ENCODE measurements at places on chromosomes 3 and 15.

DNA sequence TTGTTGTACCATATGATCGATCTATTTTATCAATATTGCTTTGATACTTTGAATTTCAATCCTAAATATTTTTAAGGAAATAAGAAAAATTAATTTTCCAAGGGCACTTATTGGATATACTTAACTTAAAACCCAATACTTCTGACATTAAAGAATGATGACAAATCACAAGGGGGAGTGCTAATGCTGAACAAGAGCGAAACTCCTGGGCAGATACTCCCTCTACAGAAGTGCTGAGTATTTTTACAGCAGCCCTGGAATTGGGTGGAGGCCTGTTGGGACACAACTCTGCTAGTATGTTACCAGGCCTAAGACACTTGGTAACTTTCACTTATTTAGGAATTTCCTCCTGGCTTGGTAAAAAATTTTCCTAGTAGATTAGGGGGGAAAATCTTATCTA lies 46.2 kb downstream of the DENND6A start:
- peak; percentile 28 for DNase-seq

DNA sequence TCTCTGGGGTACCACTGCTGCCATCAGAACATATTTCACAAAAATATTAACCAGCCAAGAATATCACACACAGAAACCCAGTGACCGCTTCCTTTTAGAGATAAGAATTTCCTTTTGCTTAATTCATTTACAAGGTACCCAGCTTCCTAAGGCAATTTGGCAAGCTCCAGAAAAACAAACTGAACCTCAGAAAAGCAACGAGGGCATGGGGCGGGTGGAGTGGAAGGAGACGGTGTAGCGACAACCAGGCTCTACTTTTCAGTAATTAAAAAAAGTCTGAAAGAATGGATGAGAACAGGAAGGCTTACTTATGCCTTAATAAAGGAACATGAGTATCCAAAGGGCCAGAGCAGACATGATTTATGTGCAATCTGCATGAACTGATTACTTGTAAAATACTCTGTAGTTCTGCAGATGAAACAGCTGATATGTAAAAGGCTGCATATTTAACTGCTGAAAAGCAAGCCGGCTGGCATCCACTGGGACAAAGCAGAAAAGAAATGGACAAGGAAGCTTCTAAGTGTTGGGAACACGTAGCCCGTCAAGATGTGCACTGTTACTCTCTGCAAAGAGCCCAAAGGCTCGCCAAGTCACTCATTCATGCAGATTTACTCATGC lies 18.6 kb downstream of the RFTN1 start:
- DNase-seq, result no peak

DNA sequence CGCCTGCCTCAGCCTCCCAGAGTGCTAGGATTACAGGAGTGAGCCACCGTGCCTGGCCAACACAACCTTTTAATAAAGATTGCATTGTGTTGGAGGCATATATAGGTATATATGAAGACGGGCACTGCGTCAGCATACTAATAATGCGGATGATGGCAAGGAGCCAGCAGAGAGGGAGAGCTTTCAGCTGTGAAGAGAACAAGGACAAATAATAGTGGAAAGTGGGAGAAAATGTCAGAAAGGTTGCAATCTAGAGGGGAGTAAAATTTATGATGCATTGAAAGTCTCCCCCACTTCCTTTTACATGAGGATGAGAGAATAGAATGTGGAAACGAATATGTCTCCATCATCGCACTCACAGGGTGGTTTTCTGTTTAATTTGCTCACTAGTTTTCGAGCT lies 170.5 kb upstream of the TBL1XR1 start:
- DNase-seq, result no peak

- no peak for DNase-seq
These were observed 553.0 kb downstream of the NTRK3 start for GRCh38 chr15:87703327-87704111.

- DNase-seq, result no peak
These were observed 1.7 kb upstream of the PLA2G4F start for GRCh38 chr15:42157981-42158765.

GRCh38 chr3:143831208-143831607 lies 17.1 kb downstream of the SLC9A9 start:
- no peak for DNase-seq

DNA sequence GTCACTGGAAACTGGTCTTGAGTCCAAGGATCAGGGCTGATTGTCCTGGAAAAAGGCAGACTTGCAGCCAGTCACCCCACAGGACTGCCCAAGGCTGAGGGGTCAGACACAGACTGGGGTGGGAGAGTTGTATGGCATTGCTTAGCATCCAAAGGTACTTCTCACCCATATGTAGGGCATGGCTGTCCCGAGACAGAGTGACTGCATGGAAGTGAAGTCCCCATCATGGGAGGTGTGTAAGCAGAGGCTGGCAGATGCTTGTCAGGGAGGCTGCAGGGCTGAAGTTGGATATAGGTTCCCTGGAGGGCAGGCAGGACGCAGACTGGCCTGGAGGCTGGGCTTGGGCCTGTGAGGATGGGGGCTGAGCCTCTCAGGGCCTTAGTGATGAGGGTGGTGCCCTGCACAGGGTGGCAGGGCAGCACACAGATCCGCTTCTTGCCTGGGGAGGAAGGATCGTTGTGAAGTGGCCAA lies 31.1 kb downstream of the PSTPIP1 start:
- DNase-seq, result no peak

- DNase-seq, result peak; percentile 16
These were observed 35.9 kb upstream of the TMEM115 start for GRCh38 chr3:50395070-50395860.

- no peak for DNase-seq
These were observed 30.0 kb downstream of the RBMS3 start for GRCh38 chr3:29310865-29311264.

DNA sequence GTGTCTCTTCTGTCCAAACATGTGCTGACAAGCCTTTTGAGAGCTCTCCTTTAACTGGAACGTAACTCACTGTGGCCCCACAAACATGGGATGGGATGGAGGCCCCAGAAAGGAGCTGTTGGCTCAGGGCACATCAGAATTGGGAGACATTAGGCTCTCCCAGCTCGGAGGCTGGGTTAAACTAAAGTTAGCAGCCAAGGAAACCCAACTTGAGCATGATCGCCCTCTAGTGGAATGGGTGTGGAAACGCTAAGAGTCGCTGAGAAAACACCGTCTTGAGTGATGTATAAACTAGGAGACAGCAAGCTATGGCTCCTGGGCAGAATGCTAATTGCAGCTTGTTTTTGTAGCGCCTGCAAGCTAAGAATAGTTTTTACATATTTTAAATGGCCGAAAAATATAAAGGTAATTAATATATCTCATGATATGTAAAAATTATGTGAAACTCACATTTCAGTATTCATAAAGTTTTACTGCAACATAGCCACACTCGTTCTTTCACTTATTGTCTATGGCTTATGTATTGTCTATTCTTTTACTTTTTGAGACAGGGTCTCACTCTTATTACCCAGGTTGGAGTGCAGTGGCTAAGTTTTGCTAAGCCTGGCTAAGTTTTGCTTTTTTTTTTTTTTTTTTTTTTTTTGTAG lies 138.8 kb upstream of the HACD2 start:
- DNase-seq, result peak; percentile 58

GRCh38 chr3:120497336-120497735 lies 46.5 kb upstream of the FSTL1 start:
- DNase-seq, result no peak

DNA sequence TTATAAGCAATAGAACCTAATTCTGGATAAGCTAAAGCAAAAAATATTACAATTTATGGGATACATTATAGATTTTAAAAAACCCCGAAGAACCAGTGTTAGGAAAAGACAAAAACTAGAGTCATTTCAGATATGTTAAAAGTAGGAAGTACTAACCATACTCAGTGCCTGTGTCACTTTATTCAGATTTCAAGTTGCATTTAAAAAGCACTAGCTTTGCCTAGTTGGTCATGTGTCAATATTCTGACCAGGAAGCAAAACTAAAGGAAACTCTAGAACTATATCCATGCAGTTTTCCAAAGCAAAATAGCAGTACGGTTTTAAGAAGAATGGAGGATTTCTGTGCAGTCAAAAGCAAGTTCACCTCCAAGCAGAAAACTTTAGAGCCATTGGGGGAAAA lies 88.4 kb downstream of the RAP2B start:
- no peak for DNase-seq

DNA sequence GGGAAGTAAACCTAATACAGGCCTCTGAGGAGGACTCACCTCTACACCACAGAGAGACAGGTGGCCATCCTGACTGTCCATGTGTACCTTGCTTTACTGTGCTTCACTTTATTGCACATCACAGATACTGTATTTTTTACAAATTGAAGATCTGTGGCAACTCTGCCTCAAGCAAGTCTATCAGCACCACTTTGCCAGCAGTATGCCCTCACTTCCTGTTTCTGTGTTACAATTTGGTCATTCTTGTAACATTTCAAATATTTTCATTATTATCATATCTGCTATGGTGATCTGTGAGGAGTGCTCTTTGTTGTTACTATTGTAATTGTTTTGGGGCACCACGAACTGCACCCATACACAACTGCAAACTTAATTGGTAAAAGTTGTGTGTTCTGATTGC lies 78.0 kb downstream of the BBX start:
- DNase-seq, result peak; percentile 4

DNA sequence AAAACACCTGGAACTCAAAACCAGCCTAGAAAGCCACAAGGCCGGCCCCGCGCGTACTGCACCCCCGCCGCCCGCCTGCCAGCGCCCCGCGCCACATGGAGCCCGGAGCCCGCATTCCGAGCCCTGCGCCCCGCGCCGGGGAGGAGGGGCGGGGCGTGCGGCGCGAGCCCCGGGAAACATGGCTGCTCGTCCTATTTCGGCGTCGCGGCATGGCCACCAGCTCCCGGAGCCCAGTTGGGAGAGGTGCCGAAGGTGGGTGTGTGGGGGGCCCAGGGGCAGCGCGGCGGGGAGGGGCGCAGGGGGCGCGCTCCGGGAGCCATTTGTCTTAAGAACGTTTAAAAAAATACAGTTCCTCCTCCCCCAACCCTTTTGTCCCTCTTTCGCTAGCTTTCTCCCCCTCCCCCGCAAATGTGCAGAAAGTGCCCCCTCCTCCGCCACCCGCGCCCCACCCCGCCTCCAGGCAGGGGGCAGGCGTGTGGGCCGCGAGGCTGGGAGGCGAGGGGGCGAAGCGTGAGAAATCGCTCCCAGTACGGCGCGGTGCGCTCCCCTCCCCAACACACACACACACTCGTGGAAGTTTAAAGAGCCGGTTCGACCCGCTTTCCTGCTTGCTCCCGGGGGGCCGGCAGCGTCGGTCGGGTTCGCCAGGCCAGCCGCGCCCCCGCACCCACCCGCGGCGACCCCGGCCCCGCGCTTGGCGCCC lies 2.5 kb downstream of the ANP32A start:
- DNase-seq, result peak; percentile 73

DNA sequence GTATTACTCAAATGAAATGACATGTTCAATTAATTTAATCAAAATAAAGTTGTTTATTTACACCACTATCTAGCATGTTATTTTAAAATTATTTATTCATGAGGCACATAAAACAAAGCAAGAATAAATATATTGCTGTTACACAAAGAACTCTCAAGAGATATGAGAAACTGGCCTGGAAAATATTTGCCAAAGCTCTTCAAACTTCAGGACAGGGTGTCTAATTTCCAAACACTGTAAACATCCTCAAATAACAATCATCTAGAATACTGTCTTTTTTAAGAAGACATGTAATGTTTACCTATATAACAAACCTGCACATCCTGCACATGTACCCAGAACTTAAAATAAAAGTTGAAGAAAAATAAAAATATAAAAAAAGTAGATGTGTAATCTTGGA lies 876.6 kb downstream of the TUSC7 start:
- DNase-seq, result no peak

DNA sequence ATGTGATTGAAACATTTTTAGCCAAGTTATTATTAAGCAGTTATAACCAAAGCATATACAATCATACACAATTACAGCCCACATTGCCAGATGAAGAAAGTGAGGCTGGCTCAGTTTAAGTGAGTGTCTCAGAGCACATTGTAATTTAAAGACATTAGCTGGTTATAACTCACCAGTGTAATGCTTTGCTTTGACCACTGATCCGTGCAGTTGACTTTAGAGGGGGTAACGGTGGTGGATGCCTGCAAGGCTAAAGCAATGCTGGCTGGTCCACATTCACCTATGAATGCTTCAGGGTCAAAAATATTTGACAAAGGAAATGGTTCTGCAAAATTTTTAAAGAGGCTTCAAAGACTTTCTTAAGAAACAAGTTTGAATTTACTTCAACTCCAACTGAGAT lies 1.2 kb downstream of the C3orf85 start:
- no peak for DNase-seq

GRCh38 chr3:62039586-62039985 lies 333.8 kb downstream of the FEZF2 start:
- DNase-seq, result no peak

GRCh38 chr3:20773320-20773984 lies 587.4 kb upstream of the SGO1 start:
- no peak for DNase-seq

DNA sequence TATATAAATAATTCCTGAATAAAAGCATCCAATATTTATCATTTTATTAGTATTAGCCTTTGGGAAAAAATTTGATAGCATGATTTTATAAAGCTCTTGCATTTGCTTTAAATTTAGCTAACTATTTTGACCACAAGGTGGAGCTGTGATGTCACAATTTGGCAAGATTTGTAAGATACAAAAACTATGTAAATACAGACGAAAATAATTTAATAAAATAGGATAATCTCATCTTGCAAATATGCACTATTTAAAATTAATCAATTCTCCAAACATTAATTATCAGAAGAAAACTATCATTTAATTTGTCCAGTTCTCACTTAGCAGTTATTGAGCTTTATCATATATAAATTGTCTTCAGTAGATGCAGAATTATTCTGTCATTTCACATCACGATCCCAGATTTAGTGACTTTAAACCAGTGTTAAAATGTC lies 95.4 kb downstream of the PLOD2 start:
- DNase-seq, result peak; percentile 14

GRCh38 chr3:46477756-46478155 lies 13.1 kb upstream of the LTF start:
- no peak for DNase-seq

DNA sequence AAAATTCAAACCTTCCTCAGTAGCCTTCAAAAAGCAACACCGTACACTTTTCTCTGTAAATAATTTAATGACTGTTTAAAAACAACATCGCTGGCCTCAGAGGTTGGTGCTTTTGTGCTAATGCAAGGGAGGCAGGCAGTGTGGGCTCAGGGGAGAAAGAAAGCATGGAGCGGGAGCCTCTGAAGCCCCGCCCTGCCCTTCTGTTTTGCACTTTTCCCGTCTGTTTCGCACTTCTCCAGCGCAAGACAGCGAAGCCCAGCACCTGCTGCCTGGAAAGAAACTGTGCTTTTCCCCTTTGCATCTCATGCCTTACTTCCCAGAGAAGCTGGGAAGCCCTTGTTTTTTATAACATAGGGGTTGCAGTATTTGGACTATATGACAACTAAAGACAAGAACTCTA lies 23.1 kb downstream of the TRPM1 start:
- no peak for DNase-seq

GRCh38 chr3:161560008-161560637 lies 63.5 kb downstream of the OTOL1 start:
- no peak for DNase-seq

GRCh38 chr15:98583771-98584430 lies 64.4 kb upstream of the IGF1R start:
- DNase-seq, result no peak

GRCh38 chr3:132352556-132353143 lies 35.4 kb downstream of the ACP3 start:
- peak; percentile 72 for DNase-seq

GRCh38 chr3:134018406-134018805 lies 11.3 kb downstream of the SLCO2A1 start:
- DNase-seq, result no peak

GRCh38 chr3:159128628-159129027 lies 326.8 kb downstream of the MFSD1 start:
- no peak for DNase-seq

- no peak for DNase-seq
These were observed 300.0 kb upstream of the CTNNB1 start for GRCh38 chr3:40899286-40899712.

Measured in CD4-positive, alpha-beta T cell treated with Interleukin-10 for 1 hour (primary cell).